ENCODE measurements at places on chromosomes 5 and 9. TPM values are rescaled to one million over a fixed set of nuclear protein-coding genes. Genes with fewer than 3 reads are reported as not detected.

SEMA6A gene
- 0.08 TPM for total RNA-seq

ERAP2 gene
- total RNA-seq, result 30.7 TPM

GABRA6 gene
- not detected for total RNA-seq

ABO gene
- not detected for total RNA-seq

CNTLN gene
- 5.3 TPM for total RNA-seq

PHAX gene
- total RNA-seq, result 39.1 TPM

TPPP gene
- 0.38 TPM for total RNA-seq

CDH6 gene
- 11.9 TPM for total RNA-seq

DMRTA1 gene
- 0.12 TPM for total RNA-seq

ANKRD31 gene
- total RNA-seq, result 0.08 TPM

IRX1 gene
- total RNA-seq, result 4.4 TPM

Data from smooth muscle cell of the coronary artery (primary cell).